NCI-H226 (cell line): ENCODE measurements at places on chromosomes 2 and 18.

DNA sequence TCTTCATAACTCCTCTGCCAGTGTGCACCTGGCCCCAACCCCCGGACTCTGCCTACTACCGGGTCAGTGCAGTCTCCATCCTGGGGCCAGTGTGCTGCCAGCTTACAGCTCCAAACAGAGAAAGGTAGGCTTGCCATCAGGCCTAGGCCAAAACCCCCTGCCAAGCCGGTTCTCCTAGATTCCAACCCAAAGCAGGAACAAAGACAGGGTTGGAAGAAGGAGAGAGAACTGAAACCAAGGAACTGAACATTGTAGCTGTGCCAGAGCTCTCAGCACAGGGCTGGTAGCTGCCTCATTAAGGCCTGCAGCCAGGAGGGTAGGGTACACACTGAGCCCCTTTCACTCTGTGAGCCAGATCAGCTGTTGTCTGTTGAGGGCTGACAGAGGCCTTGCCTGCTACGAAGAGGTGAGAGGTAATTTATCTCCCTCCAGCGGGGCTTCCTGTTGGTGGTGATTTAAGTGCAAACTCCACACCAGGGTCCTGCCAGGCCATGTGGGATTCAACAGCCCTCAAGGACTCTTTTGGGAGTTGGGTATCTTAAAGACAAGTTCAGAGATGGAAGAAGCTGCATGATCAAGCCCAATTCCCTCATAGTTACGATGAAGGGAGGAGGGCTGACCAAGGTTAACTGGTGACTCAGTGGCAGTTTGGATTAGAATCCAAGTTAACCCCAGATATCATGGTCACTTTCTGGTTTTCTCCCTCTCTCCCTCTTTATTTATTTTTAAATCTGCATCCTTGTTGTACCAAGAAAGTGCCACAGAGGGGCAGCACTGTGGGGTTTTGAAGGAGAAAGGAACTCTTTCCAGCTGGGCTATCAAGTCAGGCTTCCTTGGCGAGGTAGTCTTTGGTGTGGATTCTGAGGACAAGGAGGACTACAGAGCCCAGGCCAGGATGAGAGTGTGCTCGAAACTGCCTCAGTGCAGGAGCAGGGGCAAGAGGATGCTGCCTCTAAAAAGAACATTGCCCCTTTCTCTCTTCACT lies 48.1 kb downstream of the CYRIA start:
- DNase-seq = peak; percentile 32

DNA sequence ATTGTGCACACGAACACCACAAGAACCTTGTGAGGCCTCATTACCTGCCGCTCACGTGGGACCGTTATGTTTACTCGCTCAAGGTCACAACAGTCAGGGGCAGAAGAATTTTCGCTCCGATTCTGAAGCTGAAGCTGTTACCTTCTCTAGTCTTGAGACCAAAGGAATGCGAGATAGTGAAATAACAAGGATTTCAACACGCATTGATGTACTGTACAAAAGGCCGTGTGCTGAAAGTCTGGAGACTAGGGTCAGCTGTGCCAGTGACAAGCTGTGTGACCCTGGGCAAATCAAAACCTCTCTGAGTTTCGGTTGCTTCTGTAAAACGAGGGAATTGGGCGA lies 583 bp downstream of the NEMP2 start:
- DNase-seq = no peak

GRCh38 chr2:71995067-71995665 lies 152.5 kb downstream of the CYP26B1 start:
- DNase-seq = peak; percentile 33

GRCh38 chr18:11407940-11408339 lies 201.5 kb upstream of the SLC35G4 start:
- peak; percentile 46 for DNase-seq

GRCh38 chr2:10402062-10402585 lies 46.0 kb downstream of the ODC1 start:
- DNase-seq = peak; percentile 31

DNA sequence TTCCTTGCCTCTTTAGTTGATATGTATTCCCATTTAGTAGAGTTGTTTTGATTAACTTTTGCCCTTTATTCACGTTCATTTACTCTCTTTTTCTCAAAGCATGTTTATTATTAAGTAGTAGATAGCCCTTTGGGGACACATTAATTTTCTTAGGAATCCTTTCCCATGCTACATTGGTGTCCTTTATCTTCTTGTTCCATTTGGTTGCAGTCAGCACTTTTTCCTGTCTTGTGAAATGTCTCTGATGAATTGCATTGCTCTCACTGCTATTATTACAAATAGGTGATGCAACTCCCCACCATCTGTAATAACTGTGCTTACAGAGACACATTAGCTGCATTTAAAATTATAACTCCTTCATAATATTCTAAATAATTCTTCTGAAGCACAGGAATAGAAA lies 428.5 kb upstream of the CNTNAP5 start:
- no peak for DNase-seq

DNA sequence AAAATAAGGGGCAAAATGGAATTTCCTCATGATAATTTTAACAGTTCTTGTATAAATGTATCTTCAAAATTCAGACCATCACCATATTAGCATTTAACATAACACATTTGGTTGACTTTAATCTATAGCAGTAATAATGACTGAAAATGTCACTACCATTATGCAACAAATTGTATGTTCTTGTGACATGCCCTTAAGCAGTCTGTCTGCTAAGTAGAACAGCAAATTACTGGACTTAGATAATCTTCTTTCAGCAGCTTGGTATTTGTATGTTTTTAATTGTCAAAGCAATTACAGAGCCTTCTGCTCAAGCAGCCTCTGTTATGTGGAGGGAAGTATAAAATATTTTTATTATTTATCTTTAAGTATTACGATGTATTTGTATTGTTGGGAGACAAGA lies 214.3 kb upstream of the NXPH2 start:
- DNase-seq = no peak

DNA sequence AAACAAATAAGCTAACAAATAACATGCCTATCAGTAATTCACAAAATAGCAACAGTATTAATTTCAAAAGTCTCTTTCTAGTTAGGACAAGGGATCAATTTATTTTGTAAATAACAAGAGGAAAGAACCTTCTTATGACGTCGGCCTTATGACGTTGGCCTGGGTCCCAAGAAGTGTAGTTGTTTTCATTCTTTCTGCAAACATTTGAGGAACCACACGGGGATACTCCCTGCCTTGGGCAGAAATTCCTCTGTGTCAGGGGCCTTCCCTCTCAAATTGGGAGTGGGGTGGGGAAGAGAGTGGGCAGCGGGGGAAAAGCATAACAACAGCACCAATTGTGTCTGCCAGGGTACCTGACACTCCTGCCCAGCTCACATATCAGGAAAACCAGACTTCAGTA lies 1.3 kb downstream of the CCDC68 start:
- DNase-seq = no peak

GRCh38 chr18:6746386-6746960 lies 17.0 kb downstream of the ARHGAP28 start:
- no peak for DNase-seq

DNA sequence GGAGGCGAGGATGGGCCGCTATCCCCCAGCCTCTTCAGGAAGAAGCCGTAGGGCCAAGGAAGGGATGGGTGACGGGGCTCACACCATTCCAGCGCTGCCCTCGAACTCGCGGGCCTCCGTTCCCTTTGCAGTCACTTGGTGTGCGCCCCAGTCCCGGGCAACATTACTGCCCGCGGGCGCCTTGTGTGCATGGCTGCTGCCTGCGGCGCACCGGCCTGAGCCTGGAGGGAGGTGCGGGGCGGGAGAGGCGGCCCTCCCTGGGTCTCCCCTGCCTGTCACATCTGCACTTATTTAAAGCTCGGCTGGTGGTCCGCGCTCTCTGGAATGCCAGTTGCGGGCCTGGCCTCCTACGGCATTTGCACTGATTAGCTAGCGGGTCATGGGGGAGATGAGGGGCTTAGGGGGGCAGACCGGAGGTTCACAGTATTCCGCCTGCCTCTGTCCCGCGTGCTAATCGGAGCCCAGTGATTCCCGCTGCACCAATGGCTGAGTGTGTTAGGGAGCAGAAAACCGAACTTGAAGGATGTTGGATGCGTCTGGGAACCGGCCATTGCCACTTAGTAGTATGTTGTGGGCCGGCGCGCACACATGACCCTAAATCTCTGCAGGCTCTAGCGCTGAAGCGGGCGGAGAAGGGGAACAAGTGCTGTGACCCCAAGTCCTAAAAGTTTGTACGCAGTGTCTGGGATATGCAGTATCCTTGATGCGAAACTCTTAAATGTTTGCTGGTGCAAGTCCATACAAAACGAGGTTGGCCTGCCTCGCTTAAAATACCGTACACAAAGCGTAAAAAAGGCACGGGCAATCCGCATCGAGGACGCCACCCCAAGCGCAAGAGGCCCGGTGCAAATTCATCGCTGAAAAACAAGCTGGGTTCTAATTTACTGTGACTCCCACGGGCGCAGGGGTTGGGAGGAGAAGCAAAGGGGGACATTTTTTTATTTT lies 161.2 kb upstream of the SIX2 start:
- no peak for DNase-seq

- DNase-seq = peak; percentile 15
Observed at GRCh38 chr2:201858281-201859184, 52.2 kb downstream of the CDK15 start.

DNA sequence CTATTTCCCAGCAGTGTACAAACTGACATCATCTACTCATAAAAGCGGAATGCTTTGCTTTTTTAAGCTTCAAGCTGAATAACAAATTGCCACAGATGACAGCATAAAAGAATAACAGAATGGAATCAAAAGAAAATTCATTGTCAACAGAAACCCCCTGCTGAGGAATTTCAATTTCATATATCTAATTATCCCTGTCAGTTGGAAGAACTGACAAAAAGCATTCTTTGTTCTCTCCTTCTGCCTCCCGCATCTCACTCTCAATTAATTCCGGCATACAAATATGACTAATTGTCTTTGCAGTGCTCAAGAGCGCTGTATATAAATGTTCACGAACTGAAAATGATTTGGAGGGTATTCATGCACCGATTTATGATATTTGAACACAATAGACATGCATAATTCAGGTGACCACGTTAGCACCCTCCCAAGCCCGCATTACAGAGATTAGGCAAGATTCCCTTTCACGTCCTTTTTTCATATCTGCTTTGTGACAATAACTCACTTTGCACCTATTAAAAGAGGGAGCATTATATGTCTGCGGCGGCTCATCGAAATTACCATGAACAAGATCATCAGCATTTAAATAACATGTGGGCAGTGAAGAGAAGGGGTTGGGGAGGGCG lies 277.7 kb upstream of the SALL3 start:
- no peak for DNase-seq

DNA sequence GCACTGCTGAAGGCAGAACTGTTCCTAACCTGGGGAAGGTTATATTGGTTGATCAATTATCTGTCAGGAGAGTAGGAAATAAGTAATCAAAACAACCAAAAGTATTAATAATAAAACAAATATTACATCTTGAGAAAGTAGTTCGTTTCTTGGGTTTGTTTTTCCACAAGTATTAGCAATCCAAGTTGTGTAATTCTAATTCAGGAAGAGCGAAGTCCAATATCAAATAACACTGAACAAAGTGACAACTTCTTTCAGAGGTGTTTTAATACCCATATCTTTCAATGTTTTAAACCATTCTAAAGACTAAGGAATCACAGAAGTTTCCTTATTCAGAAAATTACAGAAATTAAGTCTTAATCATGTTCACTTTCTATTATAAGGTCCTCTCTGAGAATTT lies 34.6 kb upstream of the NFU1 start:
- DNase-seq = no peak

GRCh38 chr18:50848991-50849390 lies 29.2 kb upstream of the MRO start:
- DNase-seq = no peak

GRCh38 chr2:20015482-20016083 lies 3.1 kb upstream of the MATN3 start:
- peak; percentile 11 for DNase-seq

DNA sequence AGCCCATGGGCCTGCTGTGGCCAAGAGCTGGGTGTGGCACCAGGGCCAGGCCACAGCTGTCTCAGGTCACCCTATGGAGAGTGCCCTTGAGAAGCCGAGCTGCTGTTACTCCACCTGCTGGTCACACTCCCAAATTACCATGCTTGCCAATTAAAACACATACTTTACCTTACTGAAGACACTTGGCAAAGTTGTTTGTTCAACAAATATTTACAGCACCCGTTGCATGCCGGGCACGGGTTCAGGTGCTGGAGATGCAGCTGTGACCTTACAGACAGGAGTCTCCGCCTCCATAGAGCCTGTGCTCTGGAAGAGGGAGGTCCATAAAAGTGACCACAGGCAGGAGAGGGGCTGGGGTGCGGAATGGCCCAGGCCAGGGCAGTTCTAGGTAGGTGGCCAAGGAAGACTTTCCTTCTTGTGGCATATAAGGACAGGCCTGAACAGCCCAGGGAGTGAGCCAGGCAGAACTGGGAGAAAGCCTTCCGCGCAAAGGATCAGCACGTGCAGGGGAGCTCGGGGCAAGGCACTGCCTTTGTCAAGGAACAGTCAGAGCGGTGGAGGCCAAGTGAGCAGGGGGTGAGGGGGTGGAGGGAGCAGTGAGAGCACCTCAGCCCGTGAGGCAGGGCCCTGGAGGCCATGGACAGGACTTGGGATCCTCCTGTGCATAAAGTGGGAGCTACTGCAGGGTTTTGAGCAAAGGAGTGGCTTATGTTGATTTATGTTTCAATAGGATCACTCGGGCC lies 23.6 kb upstream of the RBM44 start:
- DNase-seq = no peak

- DNase-seq = no peak
Observed at GRCh38 chr18:10074110-10074509, 160.3 kb downstream of the VAPA start.

GRCh38 chr2:214034417-214034816 lies 376.4 kb upstream of the VWC2L start:
- no peak for DNase-seq

GRCh38 chr2:242044313-242044590 lies 174.7 kb downstream of the RTP5 start:
- DNase-seq = no peak

GRCh38 chr2:11852526-11853196 lies 106.2 kb downstream of the LPIN1 start:
- no peak for DNase-seq

GRCh38 chr2:226652983-226653765 lies 146.4 kb downstream of the IRS1 start:
- peak; percentile 26 for DNase-seq

DNA sequence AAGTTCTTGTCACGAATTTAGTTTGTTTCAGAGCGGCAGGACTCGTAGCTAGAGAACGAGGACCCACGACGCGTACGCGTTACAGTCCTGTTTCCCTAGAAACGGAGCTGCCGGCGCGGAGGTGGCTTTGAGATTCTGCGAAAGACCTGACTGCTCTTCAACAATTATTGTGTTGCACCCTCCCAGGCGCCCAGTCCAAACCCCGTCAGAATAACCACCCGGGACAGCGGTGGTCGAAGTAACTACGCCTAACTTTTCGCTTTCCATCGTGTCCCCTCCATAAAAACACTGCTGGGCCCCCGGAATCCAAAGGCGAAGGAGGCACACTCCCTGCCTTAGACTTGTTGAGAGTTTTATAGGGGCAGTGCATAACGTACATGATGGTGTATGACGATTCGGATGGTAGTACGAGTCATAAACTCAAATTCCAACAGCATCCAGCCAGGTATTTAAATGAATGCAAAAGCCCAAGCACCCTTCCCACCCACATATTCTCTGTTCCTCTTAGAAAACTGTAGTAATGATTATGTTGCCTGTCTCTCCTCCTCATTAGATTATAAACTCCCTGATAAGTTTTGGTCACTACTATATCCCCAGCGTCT lies 651 bp upstream of the STAM2 start:
- no peak for DNase-seq

- DNase-seq = no peak
Observed at GRCh38 chr2:107259408-107260195, 373.6 kb upstream of the ST6GAL2 start.
